ENCODE measurements at places on chromosomes 5 and 9. TPM values are rescaled to one million over a fixed set of nuclear protein-coding genes. Genes with fewer than 3 reads are reported as not detected.

PHF24 gene
- 0.62 TPM for total RNA-seq

SLCO4C1 gene
- total RNA-seq = 1.2 TPM

REEP2 gene
- 14.2 TPM for total RNA-seq

GFPT2 gene
- 16.3 TPM for total RNA-seq

CDH9 gene
- 1.2 TPM for total RNA-seq

RELL2 gene
- 4.6 TPM for total RNA-seq

CORO2A gene
- total RNA-seq = 5.9 TPM

PCDHGB2 gene
- 0.86 TPM for total RNA-seq

NLN gene
- total RNA-seq = 43.4 TPM

PCDHB9 gene
- total RNA-seq = 14.5 TPM

LHX2 gene
- not detected for total RNA-seq

CDK5RAP2 gene
- 71.0 TPM for total RNA-seq
